ENCODE measurements at places on chromosomes 12 and 14.

DNA sequence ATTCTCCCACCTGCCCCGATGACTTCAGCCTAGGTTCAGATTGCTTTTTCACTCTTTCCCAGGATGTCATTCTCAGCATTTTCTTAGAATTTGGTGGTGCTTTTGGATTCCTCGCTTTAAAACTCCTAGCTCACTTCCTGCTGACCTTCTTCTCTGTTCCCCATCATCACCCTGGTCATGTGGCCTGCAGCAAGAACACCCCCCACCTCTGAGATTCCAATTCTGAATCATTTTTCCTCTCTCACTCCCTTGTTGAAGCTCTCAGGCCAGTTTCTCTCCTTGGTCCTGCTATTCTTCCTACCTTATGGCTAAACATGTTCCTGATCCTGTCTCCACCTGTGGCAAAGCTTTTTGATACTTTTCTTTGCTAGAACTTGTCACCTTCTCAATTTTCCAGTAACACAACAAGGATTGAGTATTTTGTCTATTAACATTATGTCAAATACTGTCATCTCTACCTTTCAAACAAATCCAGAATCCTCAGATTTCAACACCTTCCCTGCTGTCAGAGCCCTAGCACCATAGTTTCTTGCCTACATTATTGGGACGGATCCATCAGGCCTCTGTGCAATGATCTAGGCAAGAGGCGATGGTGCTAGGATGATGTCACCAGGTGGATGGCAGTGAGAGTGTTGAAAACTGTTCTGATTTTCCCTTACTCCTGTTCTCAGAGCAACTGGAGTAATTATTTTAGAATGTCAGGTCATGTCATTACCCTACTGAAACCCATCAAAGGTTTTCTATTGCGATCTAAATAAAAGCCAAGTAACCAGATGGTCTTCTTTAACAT, 233.7 kb downstream of the MON2 start:
- DNase-seq = no peak

DNA sequence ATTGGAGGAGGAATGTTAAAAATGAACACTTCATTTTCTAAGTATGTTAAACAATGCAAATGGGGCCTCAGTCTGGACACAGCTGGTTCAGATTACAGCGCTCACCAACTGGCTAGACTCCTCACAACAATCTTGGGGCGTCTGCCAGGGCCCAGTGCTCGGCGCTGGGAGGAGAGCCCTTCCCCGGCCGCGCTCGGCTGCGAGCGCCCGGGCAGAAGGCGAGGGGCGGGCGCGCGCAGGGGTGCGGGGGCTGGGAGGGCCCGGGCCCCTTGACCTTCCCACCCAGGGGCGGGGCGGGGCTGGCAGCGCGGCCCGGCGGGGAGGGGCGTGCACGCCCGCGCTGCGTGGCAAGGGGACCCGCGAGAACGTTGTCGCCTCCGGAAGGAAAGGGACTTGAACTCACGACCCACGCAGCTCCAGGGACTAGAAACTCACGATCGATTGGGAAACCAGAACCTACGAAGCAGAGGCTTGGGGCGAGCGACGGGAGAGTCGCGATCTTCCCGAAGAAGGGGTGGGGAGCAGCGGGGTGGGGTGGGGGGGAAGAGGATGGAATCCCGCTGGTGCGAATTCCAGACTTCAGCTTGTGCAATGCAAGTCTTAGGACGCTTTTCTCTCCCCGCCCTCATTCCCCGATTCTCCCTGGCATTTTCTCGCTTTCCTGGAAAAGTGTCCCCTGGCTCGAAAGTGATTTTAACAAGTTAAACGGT, at the start of gene FBLN5:
Gene FBLN5, minus strand, starts transcription at position 220 of the 710 bp plus-strand sequence. CDS start 465 bp downstream, outside the sequence.
- DNase-seq = no peak

DNA sequence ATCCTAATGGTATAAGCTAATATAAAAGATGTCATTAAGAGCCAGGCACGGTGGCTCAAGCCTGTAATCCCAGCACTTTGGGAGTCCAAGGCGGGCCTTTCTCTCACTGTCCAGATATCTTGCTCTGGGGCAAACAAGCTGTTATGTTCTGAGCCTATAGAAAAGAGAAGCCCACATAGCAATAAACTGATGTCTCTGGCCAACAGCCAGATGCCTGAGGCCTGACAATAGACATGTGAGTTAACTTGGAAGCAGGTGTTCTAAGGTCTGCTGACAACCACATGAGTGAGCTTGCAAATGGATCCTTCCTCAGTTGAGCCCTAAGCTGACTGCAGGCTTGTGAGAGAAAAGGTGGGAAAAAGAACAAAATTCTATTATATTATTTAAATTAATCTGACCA, 25.0 kb downstream of the YAF2 start:
- no peak for DNase-seq

DNA sequence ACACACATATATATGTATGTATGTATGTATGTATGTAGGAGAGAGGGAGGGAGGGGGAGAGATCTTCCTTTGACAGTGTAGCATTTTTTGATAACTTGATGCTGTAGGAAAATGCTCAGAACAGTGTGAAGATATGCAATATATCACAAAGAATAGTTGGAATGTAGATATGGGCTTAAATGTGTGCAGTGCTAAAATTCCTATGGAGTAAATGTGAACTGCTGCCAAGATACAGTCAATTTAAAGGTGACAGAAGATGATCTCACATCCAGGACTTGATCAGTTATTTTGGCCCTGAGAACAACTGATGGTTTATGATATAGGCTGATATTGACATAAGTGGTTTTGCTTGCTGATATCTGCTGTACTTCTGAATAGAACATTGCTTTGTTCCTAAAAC, 84.2 kb downstream of the DAAM1 start:
- no peak for DNase-seq

- no peak for DNase-seq
Observed at GRCh38 chr12:124132530-124132929, 159.5 kb downstream of the ZNF664 start.

- no peak for DNase-seq
Observed at GRCh38 chr12:75853626-75854025, 177.9 kb downstream of the PHLDA1 start.

GRCh38 chr14:32601906-32602305, 272.8 kb downstream of the AKAP6 start:
- DNase-seq = no peak

DNA sequence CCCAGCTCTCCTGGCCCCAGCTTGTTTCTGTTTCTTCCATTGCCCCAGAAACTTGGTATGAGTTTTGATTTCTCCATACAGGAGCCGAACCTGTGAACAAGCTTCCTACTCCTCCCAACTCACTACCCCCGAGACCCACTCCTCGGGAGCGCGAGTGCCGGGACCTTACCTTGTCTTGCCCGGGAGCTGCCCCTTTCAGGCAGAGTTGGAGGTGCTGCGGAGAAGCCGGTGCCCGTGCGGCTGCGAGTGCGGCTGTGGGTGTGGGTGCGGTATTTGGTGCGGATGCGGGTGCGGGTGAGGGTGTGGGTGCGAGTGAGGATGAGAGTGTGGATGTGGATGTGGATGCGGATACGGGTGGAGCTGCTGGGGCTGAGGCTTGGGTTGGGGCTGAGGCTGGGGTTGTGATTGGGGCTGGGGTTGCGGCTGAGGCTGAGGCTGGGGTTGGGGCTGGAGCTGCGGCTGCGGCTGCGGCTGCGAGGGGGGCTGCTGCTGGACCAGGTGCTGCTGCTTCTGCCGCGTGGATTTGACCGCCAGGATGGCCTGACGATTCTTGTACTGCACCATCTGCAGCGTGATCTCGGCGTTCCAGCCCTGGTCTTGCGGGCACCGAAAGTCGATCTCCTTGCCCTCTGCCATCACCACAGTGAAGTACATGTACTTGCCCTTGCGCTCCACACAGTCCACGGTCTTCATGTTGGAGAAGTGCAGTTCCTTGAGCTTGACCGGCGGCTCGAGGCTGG, 1.1 kb downstream of the PHLDA1 start:
- DNase-seq = no peak

Data from non-pigmented ciliary epithelial cell (primary cell).